ENCODE measurements at places on chromosomes 2 and 18. TPM values are rescaled to one million over a fixed set of nuclear protein-coding genes. Genes with fewer than 3 reads are reported as not detected.

- DNase-seq: no peak
Measured at GRCh38 chr2:43210467-43211303, 15.7 kb downstream of the ZFP36L2 start.

DNA sequence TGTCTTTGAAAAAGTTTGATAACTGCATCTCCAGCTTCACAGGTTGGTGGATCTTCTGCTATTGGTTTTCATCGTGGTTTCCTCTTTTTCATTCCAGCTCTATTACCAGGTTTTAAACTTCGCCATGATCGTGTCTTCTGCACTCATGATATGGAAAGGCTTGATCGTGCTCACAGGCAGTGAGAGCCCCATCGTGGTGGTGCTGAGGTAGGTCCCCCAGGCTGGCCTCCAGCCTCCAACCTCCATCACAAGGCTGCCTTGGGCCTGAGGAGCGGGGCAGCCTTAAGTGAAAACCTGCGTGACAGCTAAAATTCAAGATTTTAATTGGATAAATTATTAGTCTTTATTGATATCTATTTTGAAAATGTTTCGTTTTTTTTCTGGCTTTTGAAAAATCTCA lies 9.7 kb downstream of the SEC11C start:
- DNase-seq: no peak

DNA sequence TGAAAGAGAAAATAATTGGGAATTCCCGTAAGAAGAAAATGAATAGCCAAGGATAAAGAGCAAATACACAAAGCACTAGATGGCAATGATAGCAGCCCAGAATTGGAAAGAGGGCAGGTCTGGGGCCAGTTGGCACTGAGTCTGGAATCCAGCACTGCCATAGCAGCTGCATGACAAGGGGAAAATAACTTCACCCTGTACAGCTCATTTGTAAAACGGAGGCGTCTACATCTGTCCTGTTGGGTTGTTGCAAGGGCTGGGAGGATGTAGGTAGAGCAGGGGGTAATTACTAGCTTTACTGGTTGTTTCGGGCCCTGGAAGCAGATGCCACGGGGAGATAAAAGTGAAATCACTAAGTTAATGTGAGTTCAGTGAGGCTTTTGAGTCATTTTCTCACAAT lies 110.0 kb upstream of the RASGRP3 start:
- DNase-seq: no peak

DNA sequence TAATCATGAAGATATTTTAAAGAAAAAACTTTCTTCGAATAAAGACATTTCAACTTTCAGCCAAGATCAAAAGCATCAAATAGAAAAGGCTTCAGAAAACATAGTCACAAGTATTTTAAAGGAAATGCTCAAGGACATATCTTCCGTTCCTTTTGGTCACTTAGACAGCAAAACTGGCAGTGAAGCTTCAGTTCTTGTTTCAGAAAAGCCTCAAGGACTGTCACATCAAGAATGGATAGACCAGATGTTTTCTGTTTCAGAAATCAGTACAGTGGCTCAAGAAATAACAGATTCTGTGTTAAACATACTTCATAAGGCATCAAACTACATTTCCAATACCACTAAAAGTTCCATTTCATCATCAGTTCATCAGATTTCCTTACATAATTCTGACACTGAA lies 51.8 kb downstream of the FSIP2 start:
- no peak for DNase-seq

- DNase-seq: no peak
Measured at GRCh38 chr18:3225588-3225987, 5.8 kb upstream of the MYOM1 start.

DNA sequence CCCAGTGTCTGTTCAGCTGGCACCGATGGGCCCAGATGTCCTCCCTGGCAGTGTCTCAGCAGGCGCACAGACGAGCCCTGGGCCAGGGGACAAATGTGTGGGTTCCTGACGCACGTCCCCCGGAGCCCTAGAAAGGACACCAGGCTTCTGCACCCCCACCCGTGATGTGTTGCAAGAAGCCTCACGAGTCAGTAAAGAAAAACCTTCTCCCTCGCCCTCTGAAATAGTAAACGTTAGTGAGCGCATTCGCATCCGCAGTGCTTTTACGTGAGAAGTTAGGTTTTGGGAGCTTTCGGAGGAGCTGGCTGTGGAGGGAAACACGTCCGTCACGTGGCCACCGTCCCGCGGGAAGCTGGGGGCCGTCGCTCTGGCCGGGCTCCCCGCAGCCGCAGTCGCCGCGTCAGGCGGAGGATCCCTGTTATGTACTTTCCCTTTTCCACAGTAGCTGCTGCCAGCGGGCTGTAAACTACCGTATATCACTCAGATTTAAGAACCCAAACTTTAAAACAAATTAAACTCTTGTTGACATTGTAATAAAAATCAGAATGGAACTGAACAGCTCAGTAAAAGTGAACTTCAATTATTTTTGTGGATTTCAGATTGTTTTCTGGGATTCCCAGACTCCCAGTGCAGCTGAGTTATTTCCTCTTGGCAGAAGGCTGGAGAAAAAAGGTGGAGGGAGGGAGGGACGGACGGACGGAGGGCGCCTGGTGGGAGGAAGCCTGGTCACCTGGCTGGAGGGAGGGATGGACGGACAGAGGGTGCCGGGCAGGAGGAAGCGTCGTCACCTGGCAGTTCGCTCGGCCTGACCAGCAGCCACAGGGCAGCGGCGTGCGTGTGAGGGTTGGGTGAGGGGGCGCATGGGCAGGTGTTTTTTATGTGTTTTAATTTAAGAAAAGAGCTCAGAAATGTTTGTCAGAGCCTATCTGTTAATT lies 112.1 kb downstream of the NFATC1 start:
- DNase-seq: no peak

- DNase-seq: no peak
Measured at GRCh38 chr2:3586220-3586619, 8.7 kb upstream of the COLEC11 start.

GRCh38 chr2:74902281-74902860 lies 56.1 kb upstream of the POLE4 start:
- no peak for DNase-seq

- DNase-seq: no peak
Measured at GRCh38 chr2:181364492-181365170, 92.6 kb upstream of the ITGA4 start.

DNA sequence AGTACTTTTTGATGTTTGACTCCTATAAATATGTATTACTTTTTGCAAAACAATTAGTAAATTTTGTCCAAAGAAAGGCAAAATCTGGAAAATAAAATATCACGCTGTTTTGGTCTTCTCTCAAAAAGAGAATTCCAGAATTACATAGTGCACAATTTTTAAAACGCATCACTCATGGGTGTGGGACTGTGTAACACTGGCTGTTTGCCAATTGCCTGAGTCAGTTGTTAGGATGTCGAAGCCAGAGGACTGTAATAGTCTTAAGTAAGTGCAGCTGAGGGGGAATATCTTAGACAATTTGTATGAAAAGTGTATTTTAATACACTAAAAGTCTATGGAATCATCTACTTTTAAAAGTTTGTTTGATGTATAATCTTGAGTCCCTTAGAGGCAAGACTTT lies 24.1 kb upstream of the EPHA4 start:
- no peak for DNase-seq

DNA sequence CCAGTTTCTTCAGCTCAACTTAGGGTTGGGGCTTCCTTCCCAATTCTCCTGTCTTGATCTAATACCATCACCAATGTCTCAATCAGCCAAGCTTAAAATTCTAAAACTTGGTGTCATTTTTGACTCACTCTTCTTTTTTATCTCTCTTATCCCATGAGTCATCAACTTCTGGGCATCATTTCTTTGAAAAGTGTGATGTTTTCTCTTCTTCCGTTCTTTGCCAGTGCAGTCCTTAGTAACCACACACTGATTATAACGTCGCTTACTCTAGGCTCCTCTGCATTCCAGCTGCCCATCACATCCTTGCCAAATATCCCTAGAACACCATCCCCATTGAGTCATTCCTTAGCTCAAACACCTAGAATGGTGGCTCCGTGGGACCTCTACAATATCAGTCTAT lies 27.4 kb upstream of the MRO start:
- DNase-seq: no peak

- no peak for DNase-seq
Measured at GRCh38 chr2:186187854-186188253, 298.2 kb upstream of the ZC3H15 start.

DNA sequence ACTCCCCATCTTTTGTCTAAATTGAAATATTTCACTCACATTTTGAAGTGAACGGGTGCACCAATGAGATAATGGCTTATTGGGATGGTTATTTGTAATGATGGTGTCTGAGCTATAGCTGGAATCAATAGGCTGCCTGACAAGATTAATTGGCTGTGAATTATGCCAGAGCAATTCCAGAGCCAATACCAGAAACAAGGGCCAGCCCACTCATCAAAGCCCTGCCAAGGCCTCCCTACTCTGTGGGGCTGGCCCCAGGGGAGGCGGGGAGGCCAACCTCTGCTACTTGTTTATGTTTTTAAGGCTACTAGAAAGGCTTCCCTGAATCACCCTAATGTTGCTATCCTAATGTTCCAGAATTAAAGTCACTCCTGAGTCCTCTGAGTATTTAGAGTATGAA lies 29.1 kb upstream of the NEMP2 start:
- DNase-seq: no peak

- no peak for DNase-seq
Measured at GRCh38 chr2:12560618-12561017, 156.1 kb upstream of the TRIB2 start.

- no peak for DNase-seq
Measured at GRCh38 chr2:101854877-101855276, 136.9 kb upstream of the IL1R2 start.

GRCh38 chr2:48527226-48527885 lies 2.6 kb upstream of the STON1 start:
- DNase-seq: no peak

ATP6V1B1 gene
- polyA plus RNA-seq: 0.17 TPM

ZAP70 gene
- polyA plus RNA-seq: 0.15 TPM

G6PC2 gene
- not detected for polyA plus RNA-seq

GCG gene
- polyA plus RNA-seq: not detected

CD8B2 gene
- polyA plus RNA-seq: 0.02 TPM

SPEG gene
- 37.1 TPM for polyA plus RNA-seq

TEX51 gene
- polyA plus RNA-seq: not detected

ALK gene
- 0.08 TPM for polyA plus RNA-seq

TMEM247 gene
- not detected for polyA plus RNA-seq

CXCR1 gene
- polyA plus RNA-seq: not detected

FOXI3 gene
- polyA plus RNA-seq: 6.8 TPM

TRIB2 gene
- polyA plus RNA-seq: 55.1 TPM

Data from H1 (cell line).